NCI-H1092 (cell line): ENCODE measurements at places on chromosomes 7 and 10.
A peak's percentile ranks its signal among the peaks of the same experiment; 100 is the strongest.

GRCh38 chr7:130298544-130299326, 5.8 kb downstream of the CPA4 start:
- no peak for DNase-seq

DNA sequence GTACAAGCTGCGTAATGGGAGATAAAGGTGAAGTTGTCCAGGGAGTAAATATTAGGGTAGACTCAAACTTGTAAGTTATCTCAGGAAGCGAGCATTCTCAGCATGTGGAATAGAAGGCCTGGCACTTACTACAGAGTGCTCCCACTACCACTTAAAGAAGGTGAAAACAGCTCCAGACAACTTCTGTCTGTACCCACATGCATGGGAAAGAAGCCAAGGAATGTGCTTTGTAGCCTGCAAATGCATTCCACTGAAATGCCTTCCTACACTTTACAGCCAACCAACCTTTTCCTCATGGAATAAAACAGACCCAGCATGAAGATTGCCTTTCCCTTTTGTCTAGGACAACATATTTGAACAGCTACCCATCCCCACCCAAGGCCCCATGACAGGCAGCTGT, 45.4 kb upstream of the NPSR1 start:
- DNase-seq, result no peak

GRCh38 chr10:76647301-76647700, 990.3 kb downstream of the KCNMA1 start:
- DNase-seq, result no peak

- DNase-seq, result no peak
These were observed 18.1 kb upstream of the KNDC1 start for GRCh38 chr10:133141958-133142340.

DNA sequence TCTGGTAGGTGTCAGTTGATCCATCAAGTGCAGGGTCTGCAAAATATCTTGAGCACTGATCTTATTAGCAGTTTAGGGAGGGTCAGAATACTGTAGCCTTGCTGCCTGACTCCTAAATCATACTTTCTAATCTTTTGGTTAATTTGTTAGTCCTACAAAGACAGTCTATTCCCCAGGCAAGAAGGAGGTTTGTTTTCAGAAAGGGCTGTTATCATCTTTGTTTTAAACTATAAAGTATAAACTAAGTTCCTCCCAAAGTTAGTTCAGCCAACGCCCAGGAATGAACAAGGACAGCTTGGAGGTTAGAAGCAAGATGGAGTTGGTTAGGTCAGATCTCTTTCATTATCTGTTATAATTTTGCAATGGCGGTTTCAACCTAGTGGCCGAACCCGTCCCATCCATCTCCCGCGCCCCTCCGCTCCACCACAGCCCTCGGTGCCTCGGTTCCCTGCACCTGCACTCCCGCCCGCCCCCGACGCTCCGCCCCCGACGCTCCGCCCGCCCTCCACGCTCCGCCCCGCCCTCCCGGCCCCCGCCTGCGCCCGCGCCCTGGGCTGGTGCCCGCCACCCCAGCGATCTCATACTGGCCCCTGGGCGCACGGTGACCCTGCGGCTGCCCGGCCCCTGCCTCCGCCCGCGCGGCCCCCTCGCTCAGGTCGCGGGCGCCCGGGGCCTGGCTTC, at the start of gene ADCK2:
ADCK2 (plus strand) TSS at position 564 of the 681 bp plus-strand sequence. CDS start 386 bp downstream, outside the sequence.
- peak; percentile 51 for DNase-seq
